DMS79 treated with DMSO at 0.1 percent for 48 hours (cell line): ENCODE measurements at places on chromosomes 7 and 10.

GRCh38 chr10:91294134-91294906 lies 73.9 kb downstream of the PCGF5 start:
- no peak for DNase-seq

DNA sequence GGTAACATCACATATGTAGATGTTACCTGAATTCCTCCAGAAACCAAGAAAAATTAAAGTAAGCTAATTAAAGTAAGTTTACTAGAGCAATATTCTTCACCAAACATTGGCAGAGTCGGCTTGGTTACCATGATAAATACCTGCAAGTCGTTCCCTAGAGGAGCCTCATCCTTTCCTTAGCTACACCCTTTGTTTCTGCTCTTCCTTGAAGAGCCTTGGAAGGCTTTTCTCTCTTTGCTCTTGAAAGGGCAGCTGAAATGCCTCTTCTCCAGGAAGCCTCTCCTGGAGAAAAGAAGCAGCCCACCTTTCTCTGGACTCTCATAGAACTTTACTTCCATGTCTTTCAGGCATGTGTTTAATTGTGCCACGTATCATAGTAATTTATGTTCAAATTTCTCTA lies 34.9 kb upstream of the CALD1 start:
- no peak for DNase-seq

GRCh38 chr10:112202561-112203241 lies 19.1 kb upstream of the GPAM start:
- DNase-seq: no peak

DNA sequence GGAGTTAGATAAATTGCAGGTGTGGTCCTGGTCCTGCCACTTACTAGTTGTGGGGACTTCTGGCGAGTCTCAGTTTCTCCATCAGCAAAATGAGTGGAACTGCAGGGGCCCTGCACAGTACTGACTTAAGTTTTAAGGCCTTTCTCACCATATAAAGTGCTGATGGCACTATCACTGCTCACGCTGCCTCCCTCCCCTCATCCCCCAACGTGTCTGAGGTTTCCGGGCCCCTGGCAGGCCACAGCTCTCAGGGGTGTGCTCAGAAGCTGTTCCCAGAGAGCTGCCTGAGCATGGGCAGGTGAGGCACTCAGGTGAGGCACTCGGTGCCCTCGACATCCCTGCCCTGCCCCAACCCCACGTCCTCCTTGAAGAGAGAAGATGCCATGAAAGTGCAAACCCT lies 74.2 kb downstream of the VOPP1 start:
- no peak for DNase-seq

- no peak for DNase-seq
These were observed 60.8 kb downstream of the CHN2 start for GRCh38 chr7:29255199-29255878.

DNA sequence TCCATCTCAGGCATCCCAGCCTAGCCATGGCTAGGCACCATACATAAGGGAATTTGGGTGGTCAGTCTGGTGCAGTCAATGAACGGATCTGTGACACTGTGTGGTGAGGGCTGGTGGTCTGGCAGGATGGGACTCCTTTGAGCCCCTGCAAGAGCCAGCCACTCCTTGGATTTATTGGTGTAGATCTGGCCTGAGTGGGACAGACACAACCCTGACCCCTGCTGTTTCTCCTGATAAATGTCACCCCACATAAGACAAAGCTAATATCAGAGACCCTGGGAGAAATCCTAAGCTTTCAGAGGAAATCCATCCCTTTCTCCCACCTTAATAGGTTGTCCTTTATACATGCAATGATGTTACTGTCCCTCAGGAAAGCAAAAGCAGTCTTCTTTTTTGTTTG lies 2.3 kb downstream of the FBXO24 start:
- no peak for DNase-seq

GRCh38 chr10:99560277-99561126 lies 27.8 kb downstream of the NKX2-3 start:
- no peak for DNase-seq

DNA sequence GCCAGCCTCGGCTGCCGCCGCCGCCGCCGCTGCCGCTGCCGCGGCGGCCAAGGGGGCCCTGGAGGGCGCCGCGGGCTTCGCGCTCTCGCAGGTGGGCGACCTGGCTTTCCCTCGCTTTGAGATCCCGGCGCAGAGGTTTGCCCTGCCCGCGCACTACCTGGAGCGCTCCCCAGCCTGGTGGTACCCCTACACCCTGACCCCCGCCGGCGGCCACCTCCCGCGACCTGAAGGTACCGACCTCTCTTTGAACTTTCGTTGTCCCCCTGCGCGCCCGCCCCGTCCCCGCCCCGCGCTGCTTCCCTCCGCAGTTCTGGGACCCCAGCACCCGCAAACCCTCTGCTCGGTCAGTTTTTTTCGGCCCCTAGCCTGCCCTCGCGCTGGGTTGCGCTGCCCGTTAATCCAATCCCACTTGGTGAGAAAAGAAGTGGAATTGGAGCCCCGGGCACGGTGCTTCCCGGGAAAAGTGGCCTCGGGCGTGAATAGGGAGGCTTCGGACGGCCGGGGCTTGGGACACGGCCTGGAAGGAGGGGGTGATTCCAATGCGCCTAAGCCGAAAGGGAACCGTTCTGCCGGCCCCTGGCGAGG lies 543 bp downstream of the HMX3 start:
- DNase-seq: no peak

DNA sequence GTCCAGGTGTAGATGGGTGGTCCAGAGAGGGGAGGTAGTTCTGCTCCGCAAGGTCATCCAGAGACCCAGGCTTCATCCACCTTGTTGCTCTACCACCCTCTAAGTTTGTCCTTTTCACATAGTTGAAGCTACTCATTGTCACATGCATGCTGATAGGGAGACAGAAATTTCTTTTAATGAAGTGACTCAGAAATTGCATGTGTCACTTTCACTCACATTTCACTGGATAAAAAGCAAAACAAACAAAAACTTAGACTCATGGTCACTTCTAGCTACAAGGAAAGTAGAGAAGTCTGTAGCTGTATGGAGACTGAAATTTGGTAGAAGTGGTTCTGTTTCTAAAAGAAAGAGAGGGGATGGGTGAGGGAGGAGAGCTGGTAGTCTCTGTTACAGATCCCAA lies 161.9 kb downstream of the SORCS3 start:
- no peak for DNase-seq

GRCh38 chr7:25318047-25318446 lies 89.8 kb upstream of the NPVF start:
- no peak for DNase-seq

GRCh38 chr7:114658216-114658615 lies 243.6 kb downstream of the FOXP2 start:
- DNase-seq: peak; percentile 53

- DNase-seq: no peak
These were observed 361.5 kb upstream of the LRRTM3 start for GRCh38 chr10:66564287-66564686.

DNA sequence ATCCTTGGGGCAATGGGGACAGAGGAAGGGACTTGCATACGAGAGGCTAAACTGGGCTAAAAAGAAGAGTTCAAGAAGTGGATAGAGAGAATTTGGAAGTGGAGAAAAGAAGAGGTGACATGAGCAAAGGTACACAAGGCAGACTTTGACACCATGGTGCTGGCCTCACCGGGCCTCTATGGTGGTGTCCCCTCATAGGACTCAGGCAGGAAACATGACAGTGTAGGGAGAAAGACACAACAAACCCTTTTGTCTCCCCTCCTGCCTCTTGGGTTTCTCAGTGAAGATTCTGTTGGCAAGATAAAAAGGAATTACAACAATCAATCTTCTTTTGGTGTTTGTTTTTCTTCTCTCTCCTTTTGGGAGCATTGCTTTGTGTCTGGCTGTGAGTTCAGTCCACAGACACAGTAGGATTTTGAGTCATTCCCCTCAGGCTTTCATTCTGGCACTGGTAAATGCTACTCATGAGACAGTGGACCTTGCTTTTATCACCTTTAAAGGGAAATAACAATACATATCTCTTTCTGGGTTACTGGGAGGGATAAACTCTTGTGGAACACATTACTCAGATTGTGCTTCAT lies 827.7 kb downstream of the TNS3 start:
- DNase-seq: no peak

- DNase-seq: no peak
These were observed 80.0 kb downstream of the FBXL13 start for GRCh38 chr7:102994567-102994966.

DNA sequence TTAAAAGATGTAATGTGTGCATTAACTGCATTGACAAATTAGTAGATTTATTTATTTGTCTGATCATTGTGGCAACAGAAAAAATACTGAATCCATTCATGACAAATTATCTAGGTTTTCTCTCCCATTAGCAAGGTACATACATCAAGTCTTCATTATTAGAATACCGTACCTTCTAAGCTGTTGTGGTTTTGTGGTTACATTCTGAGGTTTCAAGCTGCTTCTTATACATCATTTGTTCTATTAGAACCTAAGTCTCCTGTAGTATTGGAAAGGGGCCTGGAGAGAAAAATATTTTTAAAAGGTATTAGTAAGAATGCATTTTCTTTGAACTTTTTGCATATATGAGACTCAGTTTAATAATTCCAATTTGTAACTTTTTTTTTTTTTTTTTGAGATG lies 26.3 kb upstream of the CACNB2 start:
- no peak for DNase-seq

- no peak for DNase-seq
These were observed 122.8 kb downstream of the ZNF365 start for GRCh38 chr10:62496925-62497324.

- DNase-seq: peak; percentile 84
These were observed 13.9 kb downstream of the OSBPL3 start for GRCh38 chr7:24965831-24966708.

- no peak for DNase-seq
These were observed 138.0 kb downstream of the TACC2 start for GRCh38 chr10:122126763-122127659.

- DNase-seq: no peak
These were observed 118.8 kb downstream of the HERPUD2 start for GRCh38 chr7:35576031-35576573.

- no peak for DNase-seq
These were observed 552.7 kb downstream of the MAGI2 start for GRCh38 chr7:78900806-78901205.

DNA sequence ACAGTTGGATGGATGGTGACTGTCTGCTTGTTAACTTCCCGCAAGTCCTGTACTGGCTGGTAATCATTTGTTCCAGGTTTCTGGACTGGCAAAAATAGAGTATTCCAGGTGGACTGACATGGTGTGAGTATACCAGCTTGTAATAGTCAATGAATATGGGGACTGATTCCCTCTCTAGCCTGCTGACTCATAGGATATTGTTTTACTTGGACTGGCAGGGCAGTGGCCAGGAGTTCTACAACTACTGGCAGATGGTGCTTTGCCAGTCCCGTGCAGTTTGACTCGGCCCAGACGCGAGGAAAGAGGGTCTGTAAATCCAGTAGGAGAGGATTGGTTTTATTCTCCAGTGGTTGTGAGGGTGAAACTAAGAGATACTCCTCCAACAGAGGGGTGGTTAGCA lies 78.0 kb downstream of the PRR15 start:
- DNase-seq: no peak

- no peak for DNase-seq
These were observed 166.0 kb downstream of the ACTR3B start for GRCh38 chr7:152925412-152926147.

- no peak for DNase-seq
These were observed 78.0 kb downstream of the AUTS2 start for GRCh38 chr7:69676247-69676646.

GRCh38 chr7:128361411-128362379 lies at the start of gene PRRT4:
PRRT4 (minus strand) TSS chr7:128361690.
- no peak for DNase-seq

GRCh38 chr10:119831656-119832055 lies 41.0 kb downstream of the MCMBP start:
- no peak for DNase-seq

DNA sequence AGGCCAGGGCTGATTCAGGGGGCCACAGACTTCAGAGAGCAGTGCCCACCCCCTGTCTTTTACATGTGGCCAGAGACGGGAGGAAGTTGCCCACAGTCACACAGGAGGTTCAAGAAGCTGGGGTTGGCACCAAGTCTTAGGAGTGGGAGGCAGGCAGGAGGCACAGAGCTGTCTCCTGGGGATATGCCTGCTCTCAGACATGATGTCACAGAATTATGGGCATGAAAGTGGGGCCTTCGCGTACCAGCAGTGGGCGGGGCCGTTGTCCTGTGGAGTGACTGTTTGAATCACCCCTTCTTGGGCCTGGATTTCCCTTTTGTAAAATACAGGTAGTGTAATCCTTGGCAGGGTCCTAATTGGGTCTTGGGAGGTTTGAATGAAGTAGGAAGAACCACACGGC lies 81.2 kb upstream of the PPIF start:
- DNase-seq: no peak

DNA sequence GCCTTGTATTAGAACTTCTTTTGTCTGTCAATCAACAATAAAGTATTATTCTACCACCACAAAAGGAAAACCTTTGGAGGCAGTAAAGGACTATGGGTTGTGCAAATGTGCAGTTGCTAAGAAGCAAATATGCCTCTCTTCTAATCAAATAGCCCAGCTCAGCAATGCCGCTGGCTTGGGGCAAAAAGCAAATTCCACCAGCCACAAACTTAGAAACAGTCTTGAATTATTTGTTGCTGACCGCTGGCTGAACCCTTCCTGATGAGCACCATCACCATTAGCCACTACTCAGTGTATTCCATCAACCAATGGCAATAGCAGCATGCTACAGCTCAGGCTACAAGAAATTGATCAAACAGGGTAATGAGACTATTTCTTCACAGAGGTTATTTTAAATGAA lies 51.0 kb downstream of the SKAP2 start:
- DNase-seq: no peak

DNA sequence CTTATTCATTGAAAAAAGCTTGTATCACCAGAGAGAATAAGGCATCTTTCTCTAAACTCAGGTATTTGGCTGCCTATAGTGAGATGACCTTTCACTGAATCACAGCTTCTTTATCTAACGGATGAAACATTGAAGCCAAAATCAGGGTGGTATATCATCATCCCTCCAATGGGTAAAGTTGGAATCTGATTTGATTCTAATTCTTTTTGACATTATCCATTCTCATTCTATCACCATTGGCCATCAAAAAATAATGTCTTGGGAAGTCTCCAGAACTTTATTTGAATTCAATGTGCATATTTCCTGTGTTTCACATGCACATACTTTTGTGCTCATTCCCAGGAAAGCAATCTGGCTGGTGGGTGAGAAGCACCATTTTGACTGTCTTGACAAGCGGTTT lies 95.2 kb downstream of the PLPP4 start:
- no peak for DNase-seq

- DNase-seq: no peak
These were observed 3.5 kb downstream of the RNF216 start for GRCh38 chr7:5777932-5778331.

- no peak for DNase-seq
These were observed 41.2 kb downstream of the ZCCHC24 start for GRCh38 chr10:79404231-79404609.

DNA sequence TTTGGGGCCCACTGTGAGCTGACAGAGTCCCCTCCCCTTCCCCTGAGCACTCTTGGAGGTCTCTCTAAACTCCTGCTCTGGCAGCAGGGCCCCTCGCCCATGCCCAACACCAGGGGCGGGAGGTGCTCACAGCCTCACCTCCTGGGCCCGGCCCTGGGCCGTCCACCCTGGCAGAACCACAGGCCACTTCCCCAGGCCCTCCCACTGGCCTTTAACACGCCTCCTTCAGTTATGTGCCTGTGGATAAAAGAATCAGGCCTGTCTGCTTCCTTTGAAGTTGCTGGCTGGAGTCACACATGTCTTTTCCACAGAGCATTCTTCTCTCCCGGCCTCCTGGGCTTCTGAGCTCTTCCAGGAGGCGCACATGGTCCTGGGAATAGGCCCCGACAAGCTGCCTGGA lies 10.2 kb downstream of the MYL10 start:
- no peak for DNase-seq
